ENCODE measurements at places on chromosomes 11 and 22. TPM values are rescaled to one million over a fixed set of nuclear protein-coding genes. Genes with fewer than 3 reads are reported as not detected.

Gene SLC6A5
- total RNA-seq, result not detected

Gene MMP7
- not detected for total RNA-seq

Gene TMEM86A
- 1.0 TPM for total RNA-seq

Gene HMOX1
- 5.1 TPM for total RNA-seq

Gene NDUFC2
- 202 TPM for total RNA-seq

Gene CXCR5
- total RNA-seq, result 5.8 TPM

Gene KCNK4
- not detected for total RNA-seq

DNA sequence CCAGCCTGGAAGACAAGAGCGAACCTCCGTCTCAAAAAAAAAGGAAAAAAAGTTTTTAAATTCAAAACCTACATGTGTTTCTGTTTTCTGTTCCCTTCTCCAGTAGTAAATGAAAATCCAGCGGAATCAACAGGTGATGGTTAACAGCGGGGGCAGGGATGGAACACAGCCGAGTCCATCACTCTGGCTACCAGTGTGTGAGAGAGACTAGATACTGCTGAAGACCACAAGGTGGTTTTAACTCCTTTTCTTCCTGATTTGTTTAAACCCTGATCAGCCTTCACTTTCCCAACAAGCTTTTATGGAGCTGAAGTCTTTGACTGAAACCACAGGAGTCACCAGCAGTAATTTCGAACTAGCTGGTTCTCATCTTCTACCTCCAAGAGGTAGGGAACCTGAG, 3.6 kb upstream of the ARHGAP32 start:
- H3K4me1 ChIP-seq, result no peaks in the 10 kb centered on the region
- H3K27me3 ChIP-seq, result no peaks in the 10 kb centered on the region
- H3K4me3 ChIP-seq, result no peak overlapping the region
- no peak overlapping the region for H3K27ac ChIP-seq

DNA sequence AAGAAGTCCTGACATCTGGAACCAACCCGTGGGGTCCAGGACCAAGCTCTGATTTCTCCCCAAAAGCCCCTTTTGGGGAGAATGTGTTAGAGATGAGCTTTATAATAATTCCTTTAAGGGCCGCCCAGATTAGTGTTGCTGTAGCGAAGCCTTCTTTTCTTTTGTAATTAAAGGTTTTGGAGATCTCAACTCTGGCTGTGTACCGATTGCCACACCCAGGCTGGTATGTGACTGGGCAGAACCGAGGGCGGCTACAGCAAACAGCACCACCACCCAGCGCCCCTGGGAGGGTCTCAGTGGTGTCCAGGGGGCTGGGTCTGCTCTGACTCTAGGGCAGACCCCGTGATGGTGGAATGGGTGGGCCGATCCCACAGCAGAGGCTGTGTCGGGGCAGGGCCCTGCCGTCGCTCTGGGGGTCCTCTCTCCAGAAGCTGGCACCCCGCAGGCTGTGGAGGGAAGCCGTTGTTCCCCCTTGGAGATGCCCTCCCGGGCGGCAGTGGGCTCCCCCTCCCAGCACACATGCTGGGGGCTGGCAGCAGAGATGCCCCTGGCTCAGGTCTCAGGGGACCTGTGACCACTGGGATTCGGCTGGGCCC, 31.0 kb downstream of the TPCN2 start:
- no peak overlapping the region for H3K4me3 ChIP-seq
- peaks cover 18% of the 10 kb centered on the region for H3K4me1 ChIP-seq

DNA sequence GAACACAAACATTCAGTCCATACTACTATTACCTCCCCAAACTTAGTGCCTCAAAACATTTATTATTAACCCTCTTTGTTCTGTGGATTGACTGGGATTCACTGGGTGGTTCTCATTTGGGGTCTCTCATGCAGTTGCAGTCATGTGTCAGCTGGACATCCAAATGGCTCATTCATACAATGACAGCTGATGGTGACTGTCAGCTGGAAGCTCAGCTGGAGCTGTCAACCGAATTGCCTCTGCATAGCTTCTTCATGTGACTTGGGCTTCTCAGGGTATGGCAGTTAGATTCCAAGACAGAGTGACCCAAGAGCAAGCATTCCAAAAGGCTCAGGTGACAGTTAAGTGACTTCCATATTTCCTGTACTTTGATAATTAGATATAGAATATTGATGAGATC, 85.2 kb downstream of the CCDC34 start:
- H3K36me3 ChIP-seq, result no peaks in the 10 kb centered on the region
- no peaks in the 10 kb centered on the region for H3K27me3 ChIP-seq
- no peak overlapping the region for H3K27ac ChIP-seq
- no peak for DNase-seq

DNA sequence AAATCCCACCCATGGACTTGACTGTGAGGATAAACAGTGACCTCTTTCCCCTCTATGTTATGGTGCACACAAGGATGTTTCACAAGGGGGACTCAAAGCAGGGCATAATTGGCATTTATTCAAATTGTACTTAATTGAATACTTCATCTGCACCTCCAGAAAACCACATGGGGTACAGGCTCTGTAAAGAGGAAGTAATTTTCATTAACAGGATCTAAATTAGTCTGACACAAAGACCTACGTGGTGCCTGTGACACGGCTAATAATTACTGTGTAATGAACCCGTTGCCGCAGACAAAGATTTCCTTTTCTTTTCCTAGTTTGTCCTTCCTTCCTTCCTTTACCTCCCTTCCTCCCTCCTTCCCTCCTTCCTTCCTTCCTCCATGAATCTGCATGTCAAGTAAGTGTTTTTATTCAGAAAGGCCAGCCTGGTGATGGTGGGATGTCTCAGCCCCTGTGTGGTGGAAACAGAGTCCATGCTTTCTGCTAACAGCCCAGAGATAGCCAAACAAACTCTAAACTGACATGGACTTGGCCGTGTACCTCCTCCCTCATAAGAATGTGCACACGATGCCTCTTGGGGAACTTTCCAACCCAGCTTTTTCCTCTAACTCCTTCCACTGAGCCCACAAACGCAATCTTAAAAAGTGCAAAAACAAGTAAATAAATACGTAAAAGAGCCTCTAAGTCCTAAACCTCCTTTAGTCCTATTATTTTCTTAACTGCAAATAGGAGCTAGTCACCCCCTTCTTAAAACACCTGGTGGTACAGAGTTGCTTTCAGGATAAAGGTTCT, 118.8 kb downstream of the INSC start:
- H3K4me3 ChIP-seq, result no peak overlapping the region
- H3K27ac ChIP-seq, result no peak overlapping the region
- H3K36me3 ChIP-seq, result no peaks in the 10 kb centered on the region
- no peak for DNase-seq
- no peaks in the 10 kb centered on the region for H3K27me3 ChIP-seq
- no peaks in the 10 kb centered on the region for H3K4me1 ChIP-seq

DNA sequence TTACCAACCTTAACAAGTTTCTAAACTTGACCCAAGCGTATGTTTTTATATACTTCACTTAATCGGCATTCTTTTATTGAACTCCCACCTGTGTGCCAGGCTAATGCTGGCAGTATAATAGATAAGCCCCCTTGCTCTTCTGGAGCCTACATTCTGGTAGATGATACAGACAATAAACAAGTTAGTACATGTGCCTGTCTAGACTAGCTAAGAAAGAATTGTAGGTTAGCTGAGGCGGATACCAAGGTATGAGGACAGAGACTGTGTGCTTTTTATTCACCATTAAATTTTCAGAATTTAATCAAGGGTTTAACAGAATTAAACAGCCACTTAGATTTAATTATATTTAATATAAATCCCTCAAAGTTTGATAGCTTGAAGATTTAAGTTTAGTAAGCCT, 45.7 kb downstream of the TTC17 start:
- no peaks in the 10 kb centered on the region for H3K4me1 ChIP-seq
- no peak for DNase-seq
- H3K4me3 ChIP-seq, result no peak overlapping the region
- peaks cover 32% of the 10 kb centered on the region for H3K36me3 ChIP-seq
- no peaks in the 10 kb centered on the region for H3K27me3 ChIP-seq
- no peak overlapping the region for H3K27ac ChIP-seq

GRCh38 chr22:17792299-17792698, 18.0 kb upstream of the BID start:
- no peaks in the 10 kb centered on the region for H3K27me3 ChIP-seq
- H3K4me3 ChIP-seq, result no peak overlapping the region
- H3K36me3 ChIP-seq, result no peaks in the 10 kb centered on the region
- H3K4me1 ChIP-seq, result no peaks in the 10 kb centered on the region
- DNase-seq, result no peak

DNA sequence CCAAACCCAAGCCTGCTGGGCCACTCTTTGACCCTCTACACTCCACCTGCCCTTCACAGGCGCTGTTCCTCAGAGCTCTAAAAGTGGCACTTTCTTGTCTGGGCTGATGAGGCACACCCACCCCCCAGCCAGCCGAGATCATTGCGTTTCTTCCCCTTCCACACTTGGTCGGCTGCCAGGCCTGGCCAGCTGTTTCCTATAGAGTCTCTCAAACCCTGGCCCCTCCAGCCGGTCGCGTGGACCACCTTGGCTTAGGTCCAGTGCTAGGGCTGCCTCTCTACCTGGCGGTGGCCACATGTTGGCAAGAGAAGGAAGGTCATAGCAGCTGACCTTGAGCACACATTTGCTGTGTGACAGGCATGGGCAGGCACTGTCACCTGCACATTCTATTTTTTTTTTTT, 60.6 kb downstream of the PPP6R2 start:
- peaks cover 5% of the 10 kb centered on the region for H3K4me1 ChIP-seq
- no peak overlapping the region for H3K4me3 ChIP-seq

GRCh38 chr22:27785831-27786230, 15.7 kb downstream of the MN1 start:
- no peaks in the 10 kb centered on the region for H3K4me1 ChIP-seq
- DNase-seq, result no peak
- H3K27me3 ChIP-seq, result no peaks in the 10 kb centered on the region
- H3K36me3 ChIP-seq, result no peaks in the 10 kb centered on the region

Measured in CD8-positive, alpha-beta memory T cell (primary cell).